Muscle of leg (tissue), 16 donors: ENCODE measurements at places on chromosomes 2 and 18. TPM values are rescaled to one million over a fixed set of nuclear protein-coding genes. Genes with fewer than 3 reads are reported as not detected.

- no peak for DNase-seq
- no peaks in the 10 kb centered on the region for H3K36me3 ChIP-seq
- no peaks in the 10 kb centered on the region for H3K27me3 ChIP-seq
- H3K4me1 ChIP-seq = peaks cover 35% of the 10 kb centered on the region
- no peak overlapping the region for H3K27ac ChIP-seq
Observed at GRCh38 chr2:23604731-23605130, 219.8 kb downstream of the KLHL29 start.

DNA sequence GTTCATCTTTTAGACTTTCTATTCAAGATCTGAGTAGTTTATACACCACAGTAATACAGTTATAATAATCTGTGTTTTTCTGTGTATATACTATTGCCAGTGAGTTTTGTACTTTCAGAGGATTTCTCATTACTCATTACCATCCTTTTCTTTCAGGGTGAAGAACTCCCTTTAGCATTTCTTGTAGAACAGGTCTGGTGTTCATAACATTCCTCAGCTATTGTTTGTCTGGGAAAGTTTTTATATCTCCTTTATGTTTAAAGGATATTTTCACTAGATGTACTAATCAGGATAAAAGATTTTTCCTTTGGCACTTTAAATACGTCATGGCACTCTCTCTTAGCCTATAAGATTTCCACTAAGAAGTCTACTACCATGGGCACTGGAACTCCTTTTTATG lies 705.5 kb downstream of the SLC4A3 start:
- H3K4me3 ChIP-seq = no peak overlapping the region
- no peak for DNase-seq
- no peak overlapping the region for H3K27ac ChIP-seq
- H3K36me3 ChIP-seq = no peaks in the 10 kb centered on the region
- no peaks in the 10 kb centered on the region for H3K27me3 ChIP-seq

GRCh38 chr2:54164106-54164505 lies 48.7 kb downstream of the ACYP2 start:
- peaks cover 4% of the 10 kb centered on the region for H3K4me1 ChIP-seq
- DNase-seq = no peak
- H3K4me3 ChIP-seq = no peak overlapping the region
- H3K27ac ChIP-seq = no peak overlapping the region

- H3K36me3 ChIP-seq = no peaks in the 10 kb centered on the region
- H3K27me3 ChIP-seq = no peaks in the 10 kb centered on the region
- H3K4me3 ChIP-seq = no peak overlapping the region
- H3K27ac ChIP-seq = no peak overlapping the region
Observed at GRCh38 chr2:60413814-60414168, 139.7 kb downstream of the BCL11A start.

- H3K4me3 ChIP-seq = no peak overlapping the region
- no peak for DNase-seq
- H3K27ac ChIP-seq = no peak overlapping the region
- no peaks in the 10 kb centered on the region for H3K36me3 ChIP-seq
- peaks cover 4% of the 10 kb centered on the region for H3K4me1 ChIP-seq
Observed at GRCh38 chr2:78775291-78775690, 250.2 kb upstream of the REG3G start.

GRCh38 chr2:36486521-36487044 lies 111.4 kb downstream of the FEZ2 start:
- H3K4me3 ChIP-seq = no peak overlapping the region
- peaks cover 6% of the 10 kb centered on the region for H3K4me1 ChIP-seq
- DNase-seq = no peak
- H3K27ac ChIP-seq = no peak overlapping the region
- H3K36me3 ChIP-seq = peaks cover 3% of the 10 kb centered on the region

- H3K27ac ChIP-seq = no peak overlapping the region
- H3K36me3 ChIP-seq = no peaks in the 10 kb centered on the region
- DNase-seq = no peak
- H3K4me1 ChIP-seq = peaks cover 18% of the 10 kb centered on the region
Observed at GRCh38 chr2:46311651-46312223, 14.5 kb downstream of the EPAS1 start.

GRCh38 chr2:156589381-156590079 lies 153.4 kb downstream of the GPD2 start:
- H3K4me3 ChIP-seq = no peak overlapping the region
- H3K27ac ChIP-seq = no peak overlapping the region
- DNase-seq = peak; percentile 71

DNA sequence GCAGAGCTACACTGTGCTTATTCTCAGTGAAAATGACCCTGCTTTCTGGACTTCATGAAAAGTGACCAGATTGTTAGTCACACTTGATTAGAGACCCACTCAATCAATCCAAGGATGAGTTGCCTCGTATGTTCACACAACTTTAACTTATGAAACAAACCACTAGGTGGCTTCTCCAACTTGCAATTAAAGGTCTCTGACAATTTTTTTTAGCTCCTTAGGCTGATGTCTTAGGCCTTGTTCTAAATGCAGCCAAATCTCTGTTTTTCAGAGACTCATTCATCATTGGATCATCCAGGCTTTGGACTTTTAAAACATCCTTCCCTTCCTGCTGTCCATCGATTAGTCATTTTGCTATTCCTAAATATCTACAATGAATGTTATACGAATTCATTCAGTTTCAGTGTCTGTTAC lies 63.4 kb downstream of the MREG start:
- no peak overlapping the region for H3K4me3 ChIP-seq
- peak; percentile 35 for DNase-seq
- H3K4me1 ChIP-seq = no peaks in the 10 kb centered on the region
- no peaks in the 10 kb centered on the region for H3K36me3 ChIP-seq

- no peak for DNase-seq
- H3K27me3 ChIP-seq = no peaks in the 10 kb centered on the region
Observed at GRCh38 chr18:62766266-62766665, 50.9 kb downstream of the PHLPP1 start.

- H3K27me3 ChIP-seq = no peaks in the 10 kb centered on the region
- H3K4me1 ChIP-seq = peaks cover 15% of the 10 kb centered on the region
- no peak overlapping the region for H3K4me3 ChIP-seq
- H3K36me3 ChIP-seq = no peaks in the 10 kb centered on the region
- no peak overlapping the region for H3K27ac ChIP-seq
- DNase-seq = no peak
Observed at GRCh38 chr2:128435576-128436478, 117.2 kb upstream of the HS6ST1 start.

DNA sequence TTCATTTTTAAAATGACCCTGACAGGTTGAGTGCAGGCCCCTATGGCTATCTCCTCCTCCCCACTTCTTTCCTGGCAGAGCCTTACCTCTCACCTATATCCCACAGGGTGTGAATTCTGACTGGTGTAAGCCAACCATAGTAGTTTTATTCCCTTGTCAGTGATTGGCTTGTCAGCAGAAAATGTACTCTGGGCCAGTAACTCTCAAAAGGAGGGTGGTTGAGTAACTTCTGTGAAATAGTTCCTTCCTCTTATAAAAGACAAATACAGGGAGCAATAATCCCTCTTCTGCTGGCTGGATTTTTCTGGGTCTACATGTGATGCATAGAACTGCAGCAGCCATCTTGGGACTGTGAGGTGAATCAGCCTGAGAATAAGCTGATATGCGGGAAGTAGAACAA lies 83.4 kb downstream of the RAPH1 start:
- no peak overlapping the region for H3K27ac ChIP-seq
- H3K36me3 ChIP-seq = peaks cover 34% of the 10 kb centered on the region
- no peak overlapping the region for H3K4me3 ChIP-seq
- H3K4me1 ChIP-seq = no peaks in the 10 kb centered on the region
- no peaks in the 10 kb centered on the region for H3K27me3 ChIP-seq

GRCh38 chr2:71347517-71347916 lies 15.9 kb downstream of the ZNF638 start:
- peaks cover 15% of the 10 kb centered on the region for H3K36me3 ChIP-seq
- H3K4me1 ChIP-seq = no peaks in the 10 kb centered on the region
- H3K4me3 ChIP-seq = no peak overlapping the region
- no peak overlapping the region for H3K27ac ChIP-seq
- DNase-seq = peak; percentile 39
- H3K27me3 ChIP-seq = no peaks in the 10 kb centered on the region

- H3K27me3 ChIP-seq = no peaks in the 10 kb centered on the region
- no peak overlapping the region for H3K4me3 ChIP-seq
- H3K4me1 ChIP-seq = peaks cover 41% of the 10 kb centered on the region
Observed at GRCh38 chr18:46345181-46345465, 240.9 kb downstream of the HAUS1 start.

DNA sequence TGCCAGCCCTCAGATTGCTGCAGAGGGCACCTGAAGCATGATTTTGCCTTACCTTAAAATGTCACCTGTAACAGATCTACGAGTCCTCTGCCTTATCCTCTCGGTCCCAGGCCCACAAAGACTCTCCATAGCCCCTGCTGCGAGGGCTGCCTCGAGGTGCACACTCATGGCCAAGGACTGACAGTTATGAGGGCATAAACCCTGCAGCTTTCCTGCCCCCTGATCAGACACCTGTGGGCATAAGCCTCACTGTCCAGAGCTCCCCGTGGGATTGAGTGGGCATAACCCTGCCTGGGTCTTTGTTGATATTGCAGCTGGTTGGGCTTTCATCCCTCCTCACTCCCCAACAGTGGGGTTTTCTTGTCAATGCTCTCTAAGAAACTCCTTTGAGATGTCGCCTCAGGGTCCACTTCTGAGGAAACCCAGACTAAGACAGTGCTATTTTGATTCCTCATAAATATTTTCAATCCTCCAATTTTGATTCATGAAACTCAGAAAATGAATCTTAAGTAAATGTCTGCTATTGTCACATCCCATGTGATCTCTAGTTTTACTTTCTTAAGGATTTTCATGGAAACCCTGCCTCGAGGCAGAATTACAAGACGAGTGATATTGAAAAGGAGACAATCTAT lies 108.5 kb upstream of the NCK2 start:
- H3K36me3 ChIP-seq = no peaks in the 10 kb centered on the region
- H3K4me3 ChIP-seq = no peak overlapping the region
- H3K4me1 ChIP-seq = no peaks in the 10 kb centered on the region
- no peak for DNase-seq
- H3K27ac ChIP-seq = no peak overlapping the region

GRCh38 chr2:149410701-149411484 lies 80.5 kb downstream of the LYPD6 start:
- H3K4me3 ChIP-seq = no peak overlapping the region
- H3K36me3 ChIP-seq = no peaks in the 10 kb centered on the region
- no peaks in the 10 kb centered on the region for H3K4me1 ChIP-seq
- no peak overlapping the region for H3K27ac ChIP-seq

The HOXD11 gene
- polyA plus RNA-seq = not detected

The NYAP2 gene
- polyA plus RNA-seq = 0.20 TPM

The ZNF385B gene
- 17.1 TPM for polyA plus RNA-seq

The VWA3B gene
- not detected for polyA plus RNA-seq

The PTPRM gene
- polyA plus RNA-seq = 62.6 TPM

The BMP10 gene
- not detected for polyA plus RNA-seq

The EFHD1 gene
- polyA plus RNA-seq = 31.8 TPM

The IHH gene
- polyA plus RNA-seq = 0.19 TPM

The CLEC4F gene
- 0.11 TPM for polyA plus RNA-seq

The DES gene
- polyA plus RNA-seq = 2,950 TPM

The PLEK gene
- polyA plus RNA-seq = 5.4 TPM

The PDE11A gene
- 0.73 TPM for polyA plus RNA-seq

The MSH2 gene
- 39.4 TPM for polyA plus RNA-seq

The FHOD3 gene
- 36.4 TPM for polyA plus RNA-seq
